ENCODE measurements at places on chromosomes 4 and X. TPM values are rescaled to one million over a fixed set of nuclear protein-coding genes. Genes with fewer than 3 reads are reported as not detected.

ZNF718 gene
- 29.1 TPM for total RNA-seq

CENPVL3 gene
- 1.8 TPM for total RNA-seq

MOB1B gene
- total RNA-seq, result 31.7 TPM

DNA sequence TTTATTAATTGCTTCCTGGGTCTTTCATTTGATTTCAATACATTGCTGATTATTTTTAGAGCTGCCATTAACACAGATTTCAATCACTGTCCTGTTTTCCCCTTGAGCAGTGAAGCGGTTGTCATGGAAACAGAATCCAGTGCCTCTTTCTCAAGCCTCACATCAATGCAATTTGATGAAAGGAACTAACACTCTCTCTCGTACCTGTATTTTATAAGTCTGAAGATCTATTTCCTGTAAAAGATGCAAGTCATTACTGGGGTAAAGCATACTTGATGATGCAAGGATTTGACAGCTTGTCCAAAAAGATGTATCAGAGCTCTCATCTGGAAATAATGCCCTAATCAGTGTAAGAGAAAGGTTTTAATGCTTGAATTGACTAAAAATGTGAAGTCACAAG, 17.9 kb upstream of the GASK1B start:
- DNase-seq, result no peak

DNA sequence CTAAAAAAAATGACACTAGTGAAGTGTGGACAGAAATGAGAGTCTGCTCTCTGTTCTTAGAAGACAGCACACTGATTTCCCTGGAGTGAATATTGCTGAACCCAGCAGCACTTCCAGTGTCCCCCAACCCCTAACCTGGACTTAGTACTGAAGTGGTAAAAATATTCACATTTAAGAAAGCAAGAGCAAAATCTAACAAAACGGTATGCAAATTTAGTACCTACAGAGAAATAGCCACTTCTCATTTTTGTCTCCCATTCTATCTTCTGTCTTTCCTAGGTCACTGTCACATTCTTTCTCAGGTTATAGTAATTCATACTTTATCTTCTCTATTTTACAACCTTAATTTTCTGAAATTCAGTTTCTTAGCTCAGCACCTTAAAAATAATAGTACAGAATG, 274.7 kb downstream of the CFAP299 start:
- no peak for DNase-seq

GRCh38 chr4:158998624-158999023, 104.3 kb upstream of the RAPGEF2 start:
- DNase-seq, result no peak

All from dorsolateral prefrontal cortex (tissue), 122 donors.